ENCODE measurements at places on chromosomes 6 and 20.

- peak; percentile 89 for DNase-seq
Observed at GRCh38 chr6:4775494-4776130, 592 bp upstream of the CDYL start.

- peak; percentile 72 for DNase-seq
Observed at GRCh38 chr6:22221211-22221610, 75.6 kb downstream of the PRL start.

GRCh38 chr20:25320035-25320800 lies 70.4 kb downstream of the ABHD12 start:
- DNase-seq, result no peak

DNA sequence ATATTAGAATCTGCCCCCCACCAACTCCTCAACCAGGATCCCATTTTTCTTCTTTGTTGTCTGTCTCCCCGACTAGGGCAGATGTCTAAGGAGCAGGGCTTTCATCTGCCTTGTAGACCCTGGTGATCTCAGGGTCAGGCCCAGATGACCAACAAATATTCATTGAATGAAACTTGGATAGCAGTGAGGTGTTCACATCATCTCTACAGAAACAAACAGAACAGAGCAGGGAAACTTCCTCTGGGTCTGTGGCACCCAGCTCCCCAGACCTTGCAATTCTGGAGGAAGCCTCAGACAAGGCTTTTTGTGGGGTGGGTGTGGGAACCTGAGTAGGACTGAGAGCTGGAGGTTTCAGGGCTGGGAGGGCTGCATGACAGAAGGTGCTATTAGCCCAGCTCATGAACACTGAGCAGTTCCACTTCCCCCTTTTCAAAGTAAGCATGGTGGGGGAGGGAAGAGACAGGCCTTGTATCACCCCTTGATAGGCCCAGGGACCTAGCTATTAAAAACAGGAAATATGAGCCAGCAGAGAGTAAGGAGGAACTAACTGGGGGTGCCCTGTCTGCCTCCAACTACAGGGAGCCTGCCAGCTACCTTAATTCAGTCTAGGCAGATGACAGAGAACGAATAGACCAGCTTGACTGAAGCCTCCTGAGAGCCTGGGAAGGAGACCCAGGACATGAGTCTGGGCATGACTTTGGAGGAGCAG lies 37.3 kb upstream of the TOP1 start:
- DNase-seq, result peak; percentile 16

DNA sequence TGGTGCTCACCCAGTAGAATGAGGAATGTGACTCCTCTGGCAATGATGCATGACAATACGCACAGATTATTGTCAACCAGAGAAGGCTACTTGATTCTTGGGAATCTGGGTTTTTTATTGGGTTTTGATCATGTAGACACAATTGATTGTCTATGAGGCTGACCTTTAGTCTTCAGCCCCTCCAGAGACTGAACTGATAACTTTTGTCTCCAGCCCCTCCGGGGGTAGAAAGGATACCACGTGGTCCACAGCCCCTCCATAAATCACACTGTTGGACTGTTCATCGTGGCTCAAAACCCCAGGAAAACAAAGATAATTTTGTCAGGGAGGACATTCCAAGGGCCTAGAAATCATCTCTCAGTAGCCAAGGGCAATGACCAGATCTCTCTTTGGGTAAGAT lies 57.5 kb upstream of the ADGRF5 start:
- no peak for DNase-seq

GRCh38 chr20:34083137-34083536 lies 28.9 kb downstream of the EIF2S2 start:
- peak; percentile 88 for DNase-seq
